ENCODE measurements at places on chromosomes 1 and 21.

DNA sequence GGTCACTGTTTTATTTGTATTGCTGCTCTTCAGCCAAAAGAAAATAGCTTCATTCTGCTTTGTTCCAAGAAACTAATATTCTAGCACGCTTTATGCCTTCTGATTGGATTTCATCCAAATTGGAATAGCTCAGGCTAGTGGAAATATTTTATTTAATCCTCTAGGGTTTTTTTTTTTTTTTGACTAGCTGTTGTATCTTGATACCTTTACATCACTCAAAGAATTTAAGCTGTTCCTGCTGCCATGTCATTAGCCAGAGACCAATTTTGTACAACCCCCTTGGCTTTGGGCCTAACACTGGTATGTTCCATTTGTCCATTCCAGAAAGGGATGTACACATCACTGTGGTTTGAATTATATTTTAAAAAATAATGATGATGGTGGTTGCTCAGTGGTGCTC lies 103.0 kb downstream of the DISC1 start:
- DNase-seq, result no peak

DNA sequence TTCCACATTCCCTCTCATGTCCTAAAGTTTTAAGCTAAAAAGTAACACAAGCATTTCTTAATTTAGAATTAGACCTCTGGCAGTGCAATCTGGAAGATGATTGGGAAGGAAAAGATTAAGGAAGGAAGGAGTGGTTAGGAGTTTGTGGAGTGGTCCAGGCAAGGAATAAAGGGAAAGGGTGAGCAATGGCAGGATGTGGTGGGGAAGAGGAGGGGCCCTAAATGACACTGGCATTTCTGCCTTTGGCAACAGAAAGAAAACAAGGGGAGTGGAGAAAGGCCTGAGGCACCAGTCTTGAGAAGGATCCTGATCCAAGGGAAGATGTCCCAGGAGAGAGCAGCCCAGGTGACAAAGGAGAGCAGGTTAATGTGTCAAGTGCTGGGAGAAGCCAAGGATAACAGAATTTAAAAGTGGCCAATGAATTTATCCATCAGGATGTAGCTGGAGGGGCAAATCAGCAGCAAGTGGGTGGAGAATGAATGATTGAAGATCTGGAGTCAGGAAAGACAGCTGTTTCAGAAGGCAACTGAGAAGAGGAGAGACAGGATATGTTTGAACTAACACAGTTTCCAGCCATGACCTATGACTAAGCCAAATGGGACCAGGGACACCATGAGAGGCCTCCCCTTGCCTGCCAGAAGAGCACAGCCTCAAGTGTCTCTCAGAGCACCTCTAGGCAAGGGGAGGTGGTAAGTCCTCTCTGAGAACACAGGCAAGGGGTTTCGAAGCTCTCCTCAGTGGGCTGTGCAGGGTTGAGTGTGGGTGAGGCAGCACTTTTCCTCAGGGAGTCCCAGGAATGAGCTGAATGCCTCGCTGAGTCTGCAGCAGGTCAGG lies 20.9 kb upstream of the LY9 start:
- no peak for DNase-seq

GRCh38 chr21:31482460-31482859 lies 138.4 kb upstream of the TIAM1 start:
- DNase-seq, result no peak

DNA sequence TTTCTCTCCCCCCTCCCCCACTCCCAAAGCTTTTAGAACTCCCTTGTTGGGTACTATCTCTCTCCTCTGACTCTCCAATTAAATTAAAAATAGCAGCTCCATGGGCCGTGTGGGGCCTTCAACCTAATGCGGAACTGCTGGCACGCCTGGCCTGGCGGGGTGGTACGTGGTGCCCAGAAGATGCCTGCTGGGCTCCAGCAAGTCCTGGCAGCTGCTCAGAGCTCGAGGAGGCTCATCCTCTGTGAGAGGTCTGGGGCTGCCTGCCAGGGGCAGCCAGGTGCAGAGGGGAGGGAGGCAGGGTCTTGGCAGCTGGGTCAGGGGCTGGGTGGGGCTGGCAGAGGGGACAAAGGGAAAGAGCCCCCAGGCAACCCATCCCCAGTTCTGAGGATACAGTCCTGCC lies 74.4 kb downstream of the ACTL8 start:
- no peak for DNase-seq

DNA sequence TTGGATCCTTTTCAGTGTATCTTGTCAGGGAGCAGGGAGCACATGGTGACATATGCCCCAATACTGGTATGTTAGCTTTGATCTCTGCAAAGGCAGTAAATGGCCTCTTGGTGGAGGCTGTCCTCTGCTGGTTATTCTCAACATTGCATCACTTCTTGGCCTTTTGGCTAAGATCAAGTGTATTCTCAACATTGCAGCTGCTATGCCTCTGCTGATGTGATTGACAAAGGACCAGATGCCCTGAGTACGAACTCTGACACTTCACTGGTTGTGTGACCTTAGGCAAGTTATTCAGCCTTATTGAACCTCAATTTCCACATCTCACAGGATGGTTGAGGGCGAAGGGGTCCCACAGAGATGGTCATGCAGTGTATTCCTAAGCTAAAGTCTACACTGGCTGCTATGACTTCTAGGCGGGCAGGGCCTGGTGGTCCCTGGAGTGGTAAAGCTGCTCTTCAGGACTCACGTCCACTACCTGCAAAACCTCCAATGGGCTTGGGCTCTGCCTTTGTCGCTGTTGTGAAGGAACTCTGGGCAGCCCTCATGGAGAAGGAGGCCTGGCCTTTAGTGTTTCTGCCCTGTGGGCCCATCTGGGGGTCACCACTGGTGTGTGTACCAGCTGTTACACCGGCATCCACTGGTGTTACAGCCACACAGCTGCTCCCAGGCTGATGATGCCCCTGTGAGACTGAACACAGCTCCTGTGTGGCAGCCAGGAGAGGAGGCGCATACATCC lies 64.8 kb downstream of the DNTTIP2 start:
- DNase-seq, result no peak

DNA sequence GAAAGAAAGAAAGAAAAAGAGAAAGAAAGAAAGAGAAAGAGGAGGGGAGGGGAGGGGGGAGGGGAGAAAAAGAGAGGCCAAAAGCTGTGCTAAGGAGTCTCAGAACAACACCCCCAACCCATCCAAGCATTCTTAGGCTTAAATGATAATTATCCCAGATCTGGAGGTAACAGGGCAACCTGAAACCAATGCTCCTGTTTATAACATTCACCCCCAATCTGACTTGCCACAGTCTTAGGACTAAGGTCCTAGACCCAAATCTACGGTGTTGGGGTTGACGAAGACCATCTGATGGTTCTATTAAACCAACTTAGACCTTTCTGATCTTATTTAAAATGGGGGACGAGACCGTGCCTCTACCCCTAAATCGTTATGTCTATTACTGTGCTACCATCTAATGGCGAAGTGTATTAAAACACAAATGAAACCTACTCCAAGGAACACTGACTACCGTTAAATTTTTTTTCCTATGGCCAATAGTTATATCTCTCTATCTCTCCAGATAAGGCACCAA lies 119.3 kb upstream of the CDC42BPA start:
- no peak for DNase-seq

DNA sequence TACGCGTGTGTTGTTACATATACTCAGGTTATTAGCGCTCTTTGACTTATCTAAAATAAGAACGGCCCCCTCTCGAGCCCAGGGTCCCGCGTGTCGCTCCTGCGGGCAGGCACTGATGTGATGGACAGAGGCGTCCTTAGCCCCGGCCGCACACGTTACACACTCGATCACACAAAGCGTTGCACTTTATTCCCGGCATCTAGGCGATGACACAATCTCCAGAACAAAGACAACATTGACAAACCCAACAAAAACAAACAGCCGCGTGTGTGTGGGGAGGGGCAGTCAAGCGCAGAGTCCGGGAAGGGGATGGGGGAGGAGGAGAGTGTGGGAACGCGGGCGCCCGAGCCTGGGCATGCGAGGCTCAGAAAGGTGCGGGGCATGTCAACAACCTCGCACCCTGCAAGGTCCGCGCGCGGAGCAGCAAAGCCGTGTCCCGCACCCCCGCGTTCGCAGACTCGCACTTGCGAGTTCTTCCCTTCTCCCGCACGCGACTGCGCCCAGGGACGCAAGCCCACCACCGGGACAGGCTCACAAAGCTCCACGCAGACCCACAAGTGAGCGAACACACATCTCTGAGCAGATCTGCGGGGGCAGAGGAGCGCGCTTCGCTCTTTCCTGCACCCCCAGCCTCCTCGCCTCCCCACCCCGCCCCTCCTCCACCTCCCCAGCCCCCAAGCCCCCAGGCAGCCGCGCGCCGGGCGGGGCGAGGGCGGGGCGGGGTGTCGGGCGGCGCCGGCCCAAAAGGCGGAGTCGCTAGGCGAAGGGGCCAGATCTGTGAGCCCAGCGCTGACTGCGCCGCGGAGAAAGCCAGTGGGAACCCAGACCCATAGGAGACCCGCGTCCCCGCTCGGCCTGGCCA lies at the start of gene EFNA1:
Gene EFNA1 (plus strand): TSS at position 772 of the 862 bp plus-strand sequence. CDS start 102 bp downstream, outside the sequence.
- DNase-seq, result no peak

- no peak for DNase-seq
Observed at GRCh38 chr1:5915587-5916571, 76.3 kb downstream of the NPHP4 start.

DNA sequence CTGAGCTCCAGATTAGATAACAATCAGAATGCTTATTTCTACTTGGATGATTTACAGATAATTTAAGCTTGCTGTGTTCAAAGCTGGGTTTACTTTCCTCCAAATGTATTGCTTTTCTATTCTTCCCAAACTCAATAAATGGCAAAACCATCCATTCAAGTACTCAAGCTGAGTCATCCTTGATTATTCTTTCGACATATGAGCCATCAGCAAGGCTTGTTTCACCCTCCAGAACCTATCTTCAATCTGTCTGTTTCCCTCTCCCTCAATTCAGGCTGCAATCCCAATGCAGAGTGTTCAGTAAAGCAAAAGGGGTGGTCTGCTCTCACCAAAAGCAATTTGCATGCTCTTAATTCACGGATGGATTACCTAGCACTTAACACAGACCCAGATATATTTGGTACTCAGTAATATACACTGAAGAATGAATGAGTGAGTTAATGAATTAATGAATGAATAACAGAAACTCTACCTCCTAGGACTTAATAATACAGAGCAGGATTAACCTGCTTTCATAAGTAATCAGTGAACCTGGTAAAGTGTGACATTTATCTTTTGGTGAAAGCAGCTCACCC lies 41.9 kb downstream of the DDR2 start:
- DNase-seq, result no peak

DNA sequence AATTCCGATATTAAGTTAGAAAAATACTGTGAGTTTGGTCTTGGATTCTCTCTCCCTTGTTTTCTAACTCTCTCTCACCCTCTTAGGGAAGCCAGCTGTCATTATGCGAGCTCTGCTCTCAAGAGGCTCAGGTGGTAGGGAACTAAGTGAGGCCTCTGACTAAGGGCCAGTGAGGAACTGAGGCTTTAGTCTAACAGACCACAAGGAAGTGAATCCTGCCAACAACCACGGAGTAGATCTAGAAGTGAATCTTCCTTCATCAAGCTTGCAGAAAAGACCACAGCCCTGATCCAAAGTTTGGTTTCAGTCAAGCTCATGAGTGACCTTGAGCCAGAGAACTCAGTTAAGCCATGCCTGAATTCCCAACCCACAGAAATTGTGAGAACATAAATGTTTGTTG lies 180.1 kb upstream of the PRMT6 start:
- DNase-seq, result no peak

- DNase-seq, result no peak
Observed at GRCh38 chr1:166272851-166273250, 106.0 kb upstream of the FAM78B start.

DNA sequence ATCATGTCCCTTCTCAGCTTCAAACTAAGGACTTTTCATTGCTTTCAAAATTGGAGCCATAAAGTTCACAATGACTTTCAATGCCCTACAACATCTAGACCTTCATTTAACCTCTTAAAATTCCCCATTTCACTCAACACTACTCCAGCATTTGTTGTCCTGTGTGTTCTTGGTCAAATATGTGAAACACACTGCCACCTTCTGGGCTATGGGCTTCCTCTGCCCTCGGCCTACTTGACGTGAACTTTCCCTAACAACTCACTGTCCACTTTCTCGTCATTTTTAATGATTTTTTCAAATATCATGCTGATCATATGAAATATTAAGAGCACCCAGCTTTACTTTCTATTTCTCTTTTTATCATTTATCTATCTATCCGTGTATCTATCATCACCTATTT lies 2018.4 kb downstream of the NCAM2 start:
- no peak for DNase-seq

GRCh38 chr1:25666460-25666859 lies 49.9 kb downstream of the MAN1C1 start:
- no peak for DNase-seq

- DNase-seq, result no peak
Observed at GRCh38 chr1:212852105-212852688, 4.7 kb upstream of the SPATA45 start.

DNA sequence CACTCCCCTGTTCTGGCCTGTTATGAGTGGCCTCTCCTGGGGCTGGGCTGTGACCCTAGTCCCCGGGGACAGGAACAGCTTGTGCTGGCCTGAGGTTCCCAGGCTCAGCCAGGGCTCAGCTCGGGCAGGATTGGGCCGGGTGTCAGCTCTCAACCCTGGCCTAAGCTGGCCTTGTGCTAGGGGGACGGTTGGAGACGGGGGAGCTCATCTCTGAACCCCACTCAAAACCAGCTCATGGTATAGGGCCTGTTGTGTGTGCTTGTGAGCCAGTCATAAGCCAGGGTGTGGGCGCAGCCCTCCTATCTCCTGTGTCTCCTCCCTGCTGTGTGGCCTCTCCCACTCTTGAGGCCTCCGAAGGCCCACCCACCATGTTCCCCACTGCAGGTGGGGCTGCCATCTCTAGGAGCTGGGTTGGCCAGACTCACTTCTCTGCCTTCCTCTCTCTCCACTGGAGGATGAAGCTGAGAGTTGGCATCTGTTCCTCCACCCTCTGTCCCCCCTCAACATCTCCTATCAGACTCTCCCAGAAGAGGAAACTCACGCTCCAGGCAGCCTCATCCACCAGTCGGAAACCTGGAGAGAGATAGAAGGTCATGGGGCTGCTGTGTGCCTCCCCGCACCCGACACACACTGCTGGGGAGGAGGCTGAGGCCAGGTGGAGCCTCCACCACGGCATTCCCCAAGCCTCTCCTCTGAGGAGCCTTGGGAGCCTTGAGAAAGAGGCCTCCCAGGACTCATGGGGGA lies 1.4 kb downstream of the PEAR1 start:
- no peak for DNase-seq

GRCh38 chr1:220198186-220199005 lies 73.9 kb downstream of the RAB3GAP2 start:
- no peak for DNase-seq

DNA sequence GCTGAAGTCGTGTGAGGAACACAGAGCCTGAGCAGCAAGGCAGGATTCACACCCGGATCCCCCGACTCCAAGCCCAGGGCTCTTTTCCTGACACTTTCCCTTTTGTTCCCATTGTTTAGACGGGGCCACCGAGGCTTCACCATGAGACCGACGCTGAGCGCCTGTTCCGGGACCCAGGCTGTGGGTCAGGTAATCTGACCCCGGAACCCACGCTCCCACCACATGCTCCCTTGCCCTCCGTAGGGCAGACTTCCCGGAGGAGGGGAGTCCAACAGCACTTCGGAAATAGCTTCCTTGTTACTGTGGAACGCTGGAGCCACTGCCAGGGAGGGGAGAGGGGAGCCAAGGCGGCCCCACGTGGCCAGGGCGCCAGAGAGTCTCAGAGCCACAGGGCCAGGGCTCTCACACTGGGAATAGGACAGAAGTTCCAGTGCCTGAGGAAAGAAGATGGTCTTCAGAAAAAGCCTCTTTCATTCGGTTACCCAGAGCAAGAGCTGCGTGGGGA lies 18.4 kb downstream of the RUNX3 start:
- DNase-seq, result no peak
